ENCODE measurements at places on chromosomes 3 and 15. TPM values are rescaled to one million over a fixed set of nuclear protein-coding genes. Genes with fewer than 3 reads are reported as not detected.

The FOXL2 gene
- polyA plus RNA-seq = not detected

GRCh38 chr15:43085921-43086320 lies 19.9 kb downstream of the UBR1 start:
- DNase-seq = no peak

- no peak for DNase-seq
Observed at GRCh38 chr15:28902856-28903255, 17.1 kb downstream of the APBA2 start.

GRCh38 chr3:61715886-61716527 lies 154.6 kb downstream of the PTPRG start:
- no peak for DNase-seq

GRCh38 chr15:67409175-67409574 lies 111.8 kb upstream of the C15orf61 start:
- DNase-seq = no peak

The C3orf85 gene
- 17.5 TPM for polyA plus RNA-seq

The SLC12A1 gene
- 407 TPM for polyA plus RNA-seq

Data from left renal pelvis (tissue), 4 donors.